Urinary bladder (tissue), 4 donors: ENCODE measurements at places on chromosomes 4 and X. TPM values are rescaled to one million over a fixed set of nuclear protein-coding genes. Genes with fewer than 3 reads are reported as not detected.

TMSB4X gene
- total RNA-seq: 4,785 TPM

PABPC5 gene
- total RNA-seq: 11.9 TPM

FRMD7 gene
- 0.48 TPM for total RNA-seq

NAP1L2 gene
- 7.2 TPM for total RNA-seq

CCKAR gene
- 0.26 TPM for total RNA-seq

FAM47C gene
- not detected for total RNA-seq

CXCL3 gene
- total RNA-seq: not detected

SLC6A8 gene
- total RNA-seq: 10.0 TPM

MAGEB17 gene
- total RNA-seq: not detected

MAGEB2 gene
- not detected for total RNA-seq

KLHL8 gene
- total RNA-seq: 32.7 TPM

PLRG1 gene
- 78.4 TPM for total RNA-seq

FAM241A gene
- 4.7 TPM for total RNA-seq

MAP7D2 gene
- 0.21 TPM for total RNA-seq

CDS1 gene
- 5.3 TPM for total RNA-seq

ZBTB49 gene
- 8.2 TPM for total RNA-seq

CABS1 gene
- total RNA-seq: not detected

MMRN1 gene
- total RNA-seq: 85.7 TPM

GJB1 gene
- total RNA-seq: 0.79 TPM

HPSE gene
- total RNA-seq: 0.90 TPM

GASK1B gene
- 155 TPM for total RNA-seq

BMP2K gene
- total RNA-seq: 106 TPM

SORBS2 gene
- 83.4 TPM for total RNA-seq

STATH gene
- total RNA-seq: not detected

ATP6AP1 gene
- 25.5 TPM for total RNA-seq

ARR3 gene
- not detected for total RNA-seq

SRPX gene
- total RNA-seq: 82.7 TPM

XAGE1A gene
- total RNA-seq: not detected

SATL1 gene
- total RNA-seq: 0.21 TPM

ERCC6L gene
- 3.8 TPM for total RNA-seq

JAKMIP1 gene
- 0.58 TPM for total RNA-seq

GPR119 gene
- not detected for total RNA-seq

TMEM184C gene
- total RNA-seq: 37.0 TPM

H2AZ1 gene
- total RNA-seq: 204 TPM
